GM12878 (cell line): ENCODE measurements at places on chromosomes 3 and 15. TPM values are rescaled to one million over a fixed set of nuclear protein-coding genes. Genes with fewer than 3 reads are reported as not detected.

DNA sequence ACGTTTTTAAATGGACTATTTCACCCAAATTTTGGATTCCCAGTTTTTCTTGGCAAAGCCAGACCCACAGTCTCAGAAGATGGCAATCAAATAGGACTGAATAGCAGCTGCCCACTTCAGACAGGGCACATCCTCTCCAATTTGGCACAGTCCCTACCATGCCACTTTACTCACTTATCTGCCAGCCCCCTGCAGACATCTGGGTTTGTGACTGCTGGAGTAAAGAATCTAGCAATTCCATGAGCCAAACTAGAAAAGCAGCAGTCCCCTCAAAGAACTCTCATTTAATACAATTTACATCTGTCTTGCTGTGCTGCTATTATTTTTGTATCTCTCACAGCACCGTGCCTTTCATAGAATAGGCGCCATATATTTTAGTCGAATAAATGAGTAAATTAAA lies 16.0 kb upstream of the LRRN1 start:
- no peak overlapping the region for H3K27ac ChIP-seq
- no peak for DNase-seq
- no peak overlapping the region for H3K4me3 ChIP-seq
- no peaks in the 10 kb centered on the region for H3K36me3 ChIP-seq
- no peaks in the 10 kb centered on the region for H3K27me3 ChIP-seq
- H3K4me1 ChIP-seq, result no peaks in the 10 kb centered on the region

POLQ gene
- 14.5 and 14.7 TPM in 2 replicates for total RNA-seq

CFAP92 gene
- not detected in 2 replicates for total RNA-seq

GRCh38 chr3:53503195-53503594 lies 8.8 kb downstream of the CACNA1D start:
- no peaks in the 10 kb centered on the region for H3K4me1 ChIP-seq
- H3K27ac ChIP-seq, result no peak overlapping the region
- H3K27me3 ChIP-seq, result no peaks in the 10 kb centered on the region
- H3K4me3 ChIP-seq, result no peak overlapping the region

GRCh38 chr3:69204315-69204957 lies 82.0 kb upstream of the LMOD3 start:
- H3K4me1 ChIP-seq, result peaks cover 15% of the 10 kb centered on the region
- H3K27ac ChIP-seq, result no peak overlapping the region
- no peaks in the 10 kb centered on the region for H3K36me3 ChIP-seq

MESP2 gene
- total RNA-seq, result not detected in 2 replicates

DNA sequence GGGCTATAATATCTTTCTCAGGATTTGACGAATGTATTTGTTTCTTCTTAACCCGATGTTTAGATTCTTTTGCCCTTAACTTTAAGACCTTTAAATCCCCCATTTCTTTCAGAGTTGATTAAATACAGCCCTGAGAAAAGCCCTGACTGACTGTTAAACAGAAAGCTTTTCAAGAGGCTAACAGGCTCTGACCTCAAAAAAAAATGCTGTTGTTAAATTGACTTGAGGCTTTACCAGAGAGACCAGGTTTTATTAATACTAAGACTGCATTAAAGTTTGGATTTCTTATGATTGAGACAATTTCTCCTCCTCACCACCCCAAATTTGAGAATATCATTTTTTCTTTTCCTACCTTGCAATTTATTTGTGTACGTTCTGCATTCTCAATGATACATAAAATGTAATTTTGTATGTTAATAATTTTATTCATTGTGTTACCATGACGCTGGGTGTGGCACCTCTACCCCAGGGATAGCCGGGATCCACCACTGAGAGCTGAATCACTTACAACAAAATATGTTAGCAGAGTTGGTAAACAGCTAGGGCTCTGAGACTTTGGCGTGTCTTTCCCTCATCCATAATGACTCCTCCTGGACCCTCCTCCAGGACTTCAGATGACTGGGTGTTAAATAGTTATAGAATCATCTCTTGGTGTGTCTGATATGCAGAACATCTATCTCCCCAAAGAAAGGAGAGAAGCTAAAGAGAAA lies 753.5 kb downstream of the NAALADL2 start:
- DNase-seq, result no peak
- H3K36me3 ChIP-seq, result no peaks in the 10 kb centered on the region
- no peaks in the 10 kb centered on the region for H3K4me1 ChIP-seq
- H3K27ac ChIP-seq, result no peak overlapping the region
- H3K27me3 ChIP-seq, result no peaks in the 10 kb centered on the region

ALDH1L1 gene
- 0.46 and 1.0 TPM in 2 replicates for total RNA-seq

GRCh38 chr3:48399387-48400172 lies 27.6 kb downstream of the FBXW12 start:
- no peak overlapping the region for H3K4me3 ChIP-seq
- H3K36me3 ChIP-seq, result no peaks in the 10 kb centered on the region
- H3K27ac ChIP-seq, result no peak overlapping the region
- no peaks in the 10 kb centered on the region for H3K4me1 ChIP-seq
- H3K27me3 ChIP-seq, result no peaks in the 10 kb centered on the region

DNA sequence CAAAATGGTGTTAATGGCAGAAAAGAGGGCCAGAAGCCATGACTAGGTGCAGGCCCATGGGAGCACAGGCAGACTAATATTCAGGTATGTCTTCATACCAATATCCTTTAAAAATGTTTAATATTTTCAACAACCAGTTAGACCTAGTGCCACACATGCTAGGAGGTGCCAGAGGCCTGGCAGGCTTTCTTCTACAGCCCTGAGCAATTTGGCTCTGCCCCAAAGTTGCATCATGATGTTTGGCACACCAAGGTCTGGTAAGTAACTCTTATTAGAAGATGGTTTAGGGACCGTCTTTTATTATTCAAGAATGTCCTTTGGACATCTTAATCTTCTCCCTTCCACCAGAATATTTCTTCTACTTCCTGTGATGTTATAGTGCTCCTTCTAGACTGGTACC lies 34.8 kb downstream of the MITF start:
- H3K27ac ChIP-seq, result no peak overlapping the region
- DNase-seq, result no peak
- no peaks in the 10 kb centered on the region for H3K36me3 ChIP-seq
- H3K27me3 ChIP-seq, result no peaks in the 10 kb centered on the region

- no peaks in the 10 kb centered on the region for H3K4me1 ChIP-seq
- H3K27me3 ChIP-seq, result no peaks in the 10 kb centered on the region
- H3K36me3 ChIP-seq, result no peaks in the 10 kb centered on the region; the same call in 1 of the 2 replicates
- no peak overlapping the region for H3K4me3 ChIP-seq
- no peak for DNase-seq
- no peak overlapping the region for H3K27ac ChIP-seq
These were observed 116.5 kb downstream of the SLMAP start for GRCh38 chr3:57872606-57873005.

DNA sequence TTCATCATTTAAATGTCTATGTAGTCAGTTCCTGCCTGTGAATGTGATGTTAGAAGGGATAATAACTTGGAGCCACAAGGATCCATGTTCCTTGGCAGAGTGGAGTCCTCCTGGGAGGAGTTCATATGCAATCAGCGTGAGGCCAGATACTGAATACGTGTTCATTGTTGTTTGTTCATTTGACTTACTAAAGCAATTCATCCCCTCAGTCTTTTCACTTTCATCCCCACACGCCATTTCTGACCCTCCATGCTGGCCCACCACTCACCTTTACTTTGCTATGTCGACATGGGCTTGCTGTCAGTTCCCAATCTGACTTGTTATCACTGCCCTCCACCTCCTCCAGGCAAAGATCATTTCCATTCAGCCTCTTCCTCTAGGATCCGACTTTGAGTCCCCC lies 91.8 kb downstream of the SSR3 start:
- no peaks in the 10 kb centered on the region for H3K27me3 ChIP-seq
- H3K27ac ChIP-seq, result no peak overlapping the region
- no peaks in the 10 kb centered on the region for H3K36me3 ChIP-seq
- no peak overlapping the region for H3K4me3 ChIP-seq
- peaks cover 6% of the 10 kb centered on the region; the same call in 1 of the 2 replicates for H3K4me1 ChIP-seq

DNA sequence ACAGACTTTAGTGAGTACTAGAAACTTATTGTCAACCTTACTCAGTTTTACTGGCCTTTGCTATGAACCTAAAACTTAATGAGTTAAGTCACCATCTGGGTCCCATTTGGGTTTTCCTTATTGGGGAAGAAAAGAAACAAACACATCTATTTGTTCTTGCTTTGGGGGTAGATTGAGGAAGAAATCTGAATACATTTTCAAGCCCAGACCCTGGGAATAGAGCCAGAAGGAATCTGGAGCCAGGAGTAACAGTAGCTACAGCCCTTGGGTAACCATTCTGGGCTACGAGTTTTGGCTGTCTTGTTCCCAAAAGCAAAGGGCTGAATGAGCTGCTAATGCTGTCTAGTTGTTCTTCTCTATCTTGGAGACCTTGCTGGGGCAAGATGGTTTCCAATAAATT lies 16.5 kb downstream of the SLC12A1 start:
- no peaks in the 10 kb centered on the region; the same call in none of the 2 replicates for H3K27me3 ChIP-seq
- DNase-seq, result no peak
- no peak overlapping the region for H3K4me3 ChIP-seq
- H3K36me3 ChIP-seq, result no peaks in the 10 kb centered on the region
- no peak overlapping the region for H3K27ac ChIP-seq

- H3K4me3 ChIP-seq, result no peak overlapping the region
- H3K36me3 ChIP-seq, result no peaks in the 10 kb centered on the region
- peaks cover 1% of the 10 kb centered on the region for H3K27me3 ChIP-seq
- no peak overlapping the region for H3K27ac ChIP-seq
These were observed 22.7 kb downstream of the ZIC4 start for GRCh38 chr3:147383617-147384016.

GRCh38 chr3:194637541-194638400 lies 4.6 kb upstream of the TMEM44 start:
- peaks cover 6% of the 10 kb centered on the region for H3K36me3 ChIP-seq
- no peaks in the 10 kb centered on the region for H3K27me3 ChIP-seq
- no peak for DNase-seq
- H3K27ac ChIP-seq, result no peak overlapping the region

GRCh38 chr3:113659101-113659541 lies 37.3 kb downstream of the USF3 start:
- H3K36me3 ChIP-seq, result peaks cover 3% of the 10 kb centered on the region; the same call in 1 of the 2 replicates
- H3K4me1 ChIP-seq, result peaks cover 3% of the 10 kb centered on the region; the same call in 1 of the 2 replicates
- DNase-seq, result no peak
- no peaks in the 10 kb centered on the region for H3K27me3 ChIP-seq
- H3K4me3 ChIP-seq, result no peak overlapping the region
